ENCODE measurements at places on chromosomes 6 and 20.

GRCh38 chr6:56521454-56521853 is 121.2 kb downstream of the DST start:
- no peak for DNase-seq

DNA sequence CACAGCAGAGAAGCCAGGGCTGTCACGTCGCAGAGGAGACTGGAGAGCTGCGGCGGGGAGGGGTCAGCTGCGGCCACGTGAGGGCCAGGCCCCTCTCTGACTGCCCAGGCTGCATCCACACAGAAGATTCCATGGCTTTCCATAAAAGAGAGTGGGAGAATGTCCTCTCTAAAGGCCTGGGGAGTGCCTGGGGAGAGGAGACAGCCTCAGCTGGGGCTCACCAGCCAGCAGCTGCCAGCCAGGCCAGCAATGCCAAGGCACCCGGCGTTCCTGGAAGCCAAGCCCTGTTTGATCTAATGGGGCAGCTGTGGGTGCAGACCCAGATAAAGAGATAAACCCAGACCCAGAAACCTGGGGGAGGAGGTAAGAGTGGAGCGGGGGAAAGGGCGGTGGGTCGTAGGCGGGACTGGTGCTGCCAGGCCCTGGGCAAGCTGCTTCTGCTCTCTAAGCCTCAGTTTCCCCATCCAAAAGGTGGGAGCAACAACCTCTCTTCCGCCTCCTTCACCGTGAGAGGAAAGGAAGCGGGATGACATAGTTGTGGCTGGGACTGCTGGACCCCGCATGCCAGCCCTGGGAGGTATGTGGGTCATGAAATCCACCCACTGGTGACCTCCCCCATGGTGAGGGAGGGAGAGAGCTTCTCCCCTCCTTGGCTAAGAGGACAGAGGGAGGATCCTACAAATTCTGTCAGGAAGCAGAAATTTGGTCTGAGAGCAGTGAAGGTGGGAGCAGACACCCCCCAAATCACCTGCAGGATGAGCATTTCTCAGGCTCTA is 3.1 kb upstream of the OSBPL2 start:
- no peak for DNase-seq

DNA sequence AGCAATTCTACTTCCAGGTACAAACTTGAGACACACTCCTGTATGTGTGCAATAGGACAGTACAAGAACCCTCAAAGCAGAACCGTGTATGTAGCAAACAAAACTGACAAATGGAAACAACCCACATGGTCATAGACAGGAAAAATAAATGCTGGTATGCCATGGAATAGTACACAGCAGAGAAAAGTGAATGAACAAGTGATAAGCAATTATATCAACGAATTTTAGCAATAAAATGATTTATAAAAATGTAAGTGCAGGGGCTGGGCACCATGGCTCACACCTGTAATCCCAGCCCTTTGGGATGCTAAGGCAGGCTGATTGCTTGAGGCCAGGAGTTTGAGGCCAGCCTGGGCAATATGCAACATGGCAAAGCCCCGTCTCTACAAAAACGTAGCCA is 9.3 kb downstream of the RIPOR3 start:
- DNase-seq = no peak

DNA sequence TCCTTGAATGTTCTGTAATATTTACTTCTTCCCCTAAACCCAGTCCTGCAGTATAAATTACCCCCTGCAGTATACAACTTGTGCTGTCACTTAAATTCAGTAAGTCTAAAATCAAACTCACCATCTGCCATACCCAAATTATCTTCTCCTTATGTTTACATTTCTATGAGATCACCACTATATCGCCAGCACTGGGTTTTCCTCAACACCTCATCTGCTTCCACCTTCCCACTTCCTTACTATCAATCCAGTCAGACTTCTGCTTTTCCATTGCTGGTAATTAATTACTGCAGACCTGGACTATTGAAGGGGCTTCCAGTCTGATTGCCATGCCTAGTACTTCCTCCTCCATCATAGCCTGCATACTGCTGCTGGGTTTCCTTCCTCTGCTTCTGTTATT is 15.2 kb downstream of the EFHC1 start:
- no peak for DNase-seq

DNA sequence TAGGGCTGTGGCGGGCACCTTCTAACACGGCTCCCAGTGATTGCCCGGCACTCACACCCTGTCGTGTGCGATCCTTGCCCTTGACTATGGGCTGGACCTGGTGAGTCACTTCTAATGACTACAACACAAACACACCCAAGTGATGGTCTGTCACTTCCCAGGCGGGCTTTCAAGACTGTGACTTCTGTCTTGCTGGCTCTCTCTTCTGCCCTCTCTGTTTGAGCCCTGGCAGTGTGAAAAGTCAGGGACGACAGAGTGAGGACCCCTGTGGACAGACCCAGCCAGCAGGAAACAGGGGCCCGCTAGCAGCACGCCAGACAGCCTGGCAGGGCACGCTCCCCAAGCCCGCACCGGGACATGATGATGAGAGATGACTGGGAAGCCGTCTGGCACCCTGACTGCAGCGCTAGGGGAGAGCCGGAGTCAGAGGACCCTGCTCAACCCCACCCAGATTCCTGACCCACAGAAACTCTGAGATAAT is 43.0 kb downstream of the KIF16B start:
- no peak for DNase-seq

DNA sequence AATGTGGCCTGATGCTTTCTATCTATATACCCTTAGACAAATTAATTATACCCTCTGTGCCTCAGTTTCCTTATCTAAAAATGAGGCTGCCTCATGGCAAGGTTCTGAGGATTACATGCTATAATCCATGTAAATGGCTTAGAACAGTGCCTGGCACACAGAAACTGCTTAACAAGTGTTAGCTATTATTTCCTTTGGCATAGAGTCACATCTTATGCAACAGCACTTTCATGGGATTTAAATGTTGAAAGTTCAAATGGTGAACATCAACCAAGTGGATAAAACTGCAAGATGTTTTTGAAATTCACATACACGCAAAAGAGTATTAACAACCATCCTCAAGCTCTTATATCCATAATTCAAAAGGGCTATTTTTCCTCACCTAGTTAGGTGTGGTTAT is 202.8 kb upstream of the JAG1 start:
- DNase-seq = no peak

DNA sequence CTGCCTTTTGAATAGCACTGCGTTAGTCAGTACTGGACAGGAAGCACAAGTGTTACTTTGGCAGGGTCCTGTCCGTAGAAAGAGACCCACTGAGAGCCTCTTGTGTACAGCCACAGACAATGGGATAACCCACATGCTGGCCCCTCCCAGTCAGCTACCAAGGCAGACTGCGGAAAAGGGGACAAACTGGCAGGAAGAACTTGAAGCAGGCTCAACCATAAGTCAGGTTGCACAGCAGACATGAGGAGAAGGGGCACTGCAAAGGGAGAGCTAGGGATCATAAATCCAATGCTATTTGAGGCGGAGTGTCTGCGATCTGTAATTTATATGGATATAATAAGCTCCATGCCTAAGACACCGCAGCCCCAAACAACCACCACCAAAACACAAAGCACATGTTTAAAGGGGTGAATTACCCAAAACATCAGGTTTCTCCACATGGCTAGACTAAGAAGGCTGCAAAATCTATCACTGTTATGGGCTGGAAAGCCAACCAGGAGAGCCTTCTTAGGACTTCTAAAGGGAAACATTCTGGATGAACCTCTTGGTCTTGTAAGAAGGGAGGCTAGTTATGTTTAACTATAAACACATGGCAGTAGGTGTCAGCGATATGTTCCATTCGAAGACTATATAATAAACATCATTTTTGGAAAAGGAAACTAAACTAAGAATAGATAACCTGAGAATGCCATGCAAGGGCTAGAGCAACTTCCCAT is 141.7 kb downstream of the BACH2 start:
- no peak for DNase-seq

DNA sequence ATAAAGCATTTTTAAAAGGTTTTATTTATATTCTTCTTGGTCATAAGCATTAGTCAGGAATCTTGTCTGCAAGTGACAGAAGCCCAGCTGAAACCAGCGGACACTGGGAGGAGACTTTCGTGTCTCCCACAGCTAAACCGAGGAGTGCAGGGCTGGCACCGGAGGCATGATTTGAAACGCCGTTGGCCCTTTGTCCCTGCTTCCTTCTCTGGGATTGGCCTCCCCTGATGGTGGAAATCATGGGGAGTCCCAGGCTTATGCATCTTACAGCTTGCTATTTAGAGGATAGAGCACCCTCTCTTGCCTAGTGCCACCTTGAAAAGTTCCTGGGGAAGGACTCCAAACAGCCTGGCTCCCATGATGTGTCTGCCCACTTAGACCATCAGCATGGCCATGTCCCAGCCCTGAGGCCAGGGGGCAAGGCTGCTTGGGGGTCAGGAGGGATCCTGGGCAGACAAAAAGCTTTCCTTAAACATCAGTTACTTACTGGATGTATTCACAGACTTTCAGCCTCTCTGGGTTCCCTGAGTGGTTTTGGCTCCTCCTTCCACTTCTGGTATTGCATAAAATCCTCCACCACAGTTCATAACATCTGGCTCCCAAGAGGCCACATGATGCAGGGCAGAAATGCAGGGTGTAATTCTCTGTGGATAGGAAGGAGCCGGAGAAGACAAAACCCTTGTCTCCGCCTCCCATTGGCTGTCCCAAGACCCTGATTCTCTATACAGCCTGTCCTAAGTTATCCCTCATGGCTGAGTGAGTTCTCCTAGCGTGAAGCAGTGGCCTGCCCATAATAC is 49.3 kb upstream of the INSM1 start:
- no peak for DNase-seq

- DNase-seq = no peak
Measured at GRCh38 chr6:50128420-50129005, 78.8 kb upstream of the DEFB112 start.

GRCh38 chr6:4350567-4351519 is 215.5 kb upstream of the ECI2 start:
- DNase-seq = no peak

DNA sequence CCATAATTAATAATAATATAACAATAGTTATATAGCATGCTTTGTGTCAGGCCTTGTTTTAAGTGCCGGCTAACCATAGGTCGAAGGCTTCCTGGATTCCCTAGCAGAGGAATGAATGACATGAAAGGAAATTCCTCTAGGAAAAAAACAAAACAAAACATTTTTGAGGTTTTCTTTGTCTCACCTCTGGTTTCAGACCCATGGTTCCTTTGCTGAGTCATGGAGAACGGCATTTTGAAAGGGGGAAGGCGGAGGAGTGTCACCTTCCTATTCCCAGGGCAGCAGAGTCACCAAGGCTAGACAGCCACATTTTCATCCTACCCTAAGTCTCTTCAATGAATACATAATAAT is 25.3 kb upstream of the CCND3 start:
- DNase-seq = no peak

DNA sequence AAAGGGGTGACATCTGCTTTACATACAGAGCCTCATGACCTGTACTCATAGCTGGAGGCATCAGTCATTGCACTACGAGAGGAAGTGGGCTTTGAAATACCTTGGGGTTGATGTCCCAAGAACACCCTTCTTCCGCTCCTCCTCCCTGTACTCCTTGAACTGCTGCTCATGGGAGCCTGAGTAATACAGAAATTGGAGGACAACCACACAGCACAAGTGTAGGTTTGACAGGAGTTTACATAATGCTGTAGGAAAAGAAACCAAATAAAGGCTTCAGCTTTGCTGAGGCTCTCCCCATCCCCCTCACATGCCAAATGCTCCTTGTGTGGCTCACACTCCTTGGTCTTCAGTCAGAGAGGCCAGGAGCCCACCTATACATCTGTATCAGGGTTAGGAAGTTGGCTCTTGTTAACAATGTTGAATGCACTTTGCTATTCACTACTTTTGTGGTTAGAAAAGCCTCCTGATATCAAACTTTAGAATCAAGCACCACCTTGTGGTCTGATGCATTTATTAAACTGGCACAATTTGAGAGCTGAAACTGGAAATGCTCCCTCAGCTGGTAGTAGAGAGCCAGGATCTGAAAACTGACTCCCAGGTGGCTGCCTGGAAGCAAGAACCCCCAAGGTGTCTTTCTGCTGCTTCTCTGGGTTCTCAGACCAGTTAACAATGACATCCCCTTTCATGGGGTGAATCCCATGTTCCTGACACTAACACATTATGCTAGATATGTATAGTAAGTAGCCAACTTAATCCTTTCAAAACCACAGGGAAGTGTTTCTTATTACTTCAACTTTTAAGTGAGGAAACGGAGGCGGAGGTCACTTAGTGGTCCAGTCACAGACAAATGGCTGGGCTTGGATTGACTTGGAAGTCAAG is 56.2 kb upstream of the EDN1 start:
- DNase-seq = no peak

- DNase-seq = no peak
Measured at GRCh38 chr6:32685603-32686002, 19.1 kb upstream of the HLA-DQB1 start.

- peak; percentile 9 for DNase-seq
Measured at GRCh38 chr20:11057624-11058023, 383.8 kb upstream of the JAG1 start.

GRCh38 chr6:104431096-104431495 is 428.6 kb downstream of the HACE1 start:
- no peak for DNase-seq

DNA sequence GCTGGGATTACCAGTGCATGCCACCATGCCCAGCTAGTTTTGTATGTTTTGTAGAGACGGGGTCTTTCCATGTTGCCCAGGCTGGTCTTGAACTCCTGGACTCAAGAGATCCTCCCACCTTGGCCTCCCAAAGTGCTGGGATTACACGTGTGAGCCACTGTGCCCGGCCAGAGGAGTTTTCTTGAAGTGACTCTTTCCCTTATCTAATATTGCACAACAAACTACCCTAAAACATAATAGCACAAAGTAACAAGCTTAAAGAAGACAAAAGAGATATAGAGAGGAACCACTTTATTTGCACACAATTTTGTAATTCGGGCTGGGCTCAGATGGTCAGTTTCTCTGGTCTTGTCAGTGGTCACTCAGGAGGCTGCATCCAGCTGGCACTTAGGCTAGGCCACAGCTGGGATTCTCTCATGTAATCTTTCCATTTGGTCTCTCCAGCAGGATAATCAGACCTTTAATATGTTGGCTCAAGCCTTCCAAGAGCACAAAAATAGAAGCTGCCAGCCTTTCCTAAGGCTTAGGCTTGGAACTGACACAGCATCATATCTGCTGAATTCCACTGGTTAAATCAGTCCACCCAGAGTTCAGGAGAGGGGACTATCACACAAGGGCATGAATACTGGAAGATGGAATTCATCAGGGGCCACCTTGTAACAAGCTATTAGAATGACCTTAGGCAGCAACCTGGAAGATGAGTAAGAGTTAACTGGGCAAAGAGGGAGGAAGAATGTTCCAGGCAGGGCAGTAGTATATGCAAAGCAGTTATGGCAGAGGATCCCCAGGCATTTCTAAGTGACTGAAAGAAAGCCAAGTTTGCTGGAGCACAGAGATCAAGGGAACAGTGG is 56.7 kb upstream of the PNRC1 start:
- DNase-seq = no peak

DNA sequence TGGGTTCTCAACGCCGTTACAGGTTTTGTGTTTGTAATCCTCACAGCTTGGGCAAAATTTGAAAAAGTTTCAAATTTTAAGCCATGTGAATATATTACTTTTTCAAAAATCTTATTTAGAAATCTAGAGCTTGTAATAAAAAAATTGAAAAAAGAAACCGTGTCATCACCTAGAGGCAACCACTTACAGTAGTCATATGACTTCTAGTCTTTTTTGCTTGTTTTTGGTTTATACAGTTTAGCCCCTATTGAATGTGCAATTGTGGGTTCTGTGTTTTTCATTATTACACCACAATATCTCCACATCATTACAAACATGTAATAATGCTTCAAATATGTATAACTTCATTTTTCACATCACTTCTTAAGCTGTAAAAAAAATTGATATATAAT is 888 bp downstream of the DYNLRB1 start:
- DNase-seq = no peak

Data from HuH-7 (cell line).